Sigmoid colon (tissue), 7 donors: ENCODE measurements at places on chromosomes 4 and X. TPM values are rescaled to one million over a fixed set of nuclear protein-coding genes. Genes with fewer than 3 reads are reported as not detected.

DNA sequence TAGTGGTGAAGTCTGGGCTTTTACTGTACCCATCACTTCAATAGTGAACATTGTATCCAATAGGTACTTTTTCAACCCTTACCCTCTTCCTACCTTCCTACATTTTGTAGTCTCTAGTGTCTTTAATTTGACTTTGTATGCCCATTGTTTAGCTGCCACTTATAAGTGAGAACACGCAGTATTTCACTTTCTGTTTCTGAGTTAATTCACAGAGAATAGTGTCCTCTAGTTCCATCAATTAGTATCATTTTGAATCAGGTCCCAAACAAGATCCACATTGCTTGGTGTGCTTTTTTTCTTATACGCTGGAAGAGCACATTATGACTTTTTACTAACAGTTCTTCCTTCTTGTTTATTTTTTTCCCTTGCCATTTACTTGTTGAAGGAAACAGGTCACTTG lies 176.0 kb upstream of the WDFY3 start:
- no peak overlapping the region for H3K4me3 ChIP-seq
- no peaks in the 10 kb centered on the region for H3K27me3 ChIP-seq
- DNase-seq = no peak
- H3K4me1 ChIP-seq = peaks cover 3% of the 10 kb centered on the region

GRCh38 chr4:76697129-76697803 lies 200.7 kb downstream of the SOWAHB start:
- DNase-seq = no peak
- no peaks in the 10 kb centered on the region for H3K36me3 ChIP-seq
- no peak overlapping the region for H3K27ac ChIP-seq
- H3K4me3 ChIP-seq = no peak overlapping the region
- no peaks in the 10 kb centered on the region for H3K4me1 ChIP-seq

DNA sequence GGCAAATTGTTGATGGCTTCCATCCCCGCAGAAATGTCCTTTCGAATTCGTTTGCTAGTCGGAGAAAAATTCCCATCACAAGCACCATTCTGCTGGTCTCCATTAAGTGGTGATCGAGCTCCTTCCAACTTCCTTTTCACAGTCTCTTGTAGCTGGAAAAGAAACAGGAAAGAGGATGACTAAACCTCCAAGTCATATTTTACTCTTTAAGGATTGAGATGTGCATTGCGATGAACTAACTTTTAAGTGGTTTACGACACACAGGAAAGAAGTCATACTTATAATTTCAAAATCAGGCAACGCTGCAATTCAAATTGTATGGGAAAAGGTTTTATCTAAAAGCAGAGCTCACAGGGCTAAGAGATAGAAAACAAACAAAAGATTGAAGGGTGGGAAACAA lies 225.2 kb downstream of the MGST2 start:
- H3K4me3 ChIP-seq = no peak overlapping the region
- no peak overlapping the region for H3K27ac ChIP-seq
- peaks cover 15% of the 10 kb centered on the region for H3K4me1 ChIP-seq
- no peaks in the 10 kb centered on the region for H3K27me3 ChIP-seq
- H3K36me3 ChIP-seq = peaks cover 3% of the 10 kb centered on the region
- no peak for DNase-seq

DNA sequence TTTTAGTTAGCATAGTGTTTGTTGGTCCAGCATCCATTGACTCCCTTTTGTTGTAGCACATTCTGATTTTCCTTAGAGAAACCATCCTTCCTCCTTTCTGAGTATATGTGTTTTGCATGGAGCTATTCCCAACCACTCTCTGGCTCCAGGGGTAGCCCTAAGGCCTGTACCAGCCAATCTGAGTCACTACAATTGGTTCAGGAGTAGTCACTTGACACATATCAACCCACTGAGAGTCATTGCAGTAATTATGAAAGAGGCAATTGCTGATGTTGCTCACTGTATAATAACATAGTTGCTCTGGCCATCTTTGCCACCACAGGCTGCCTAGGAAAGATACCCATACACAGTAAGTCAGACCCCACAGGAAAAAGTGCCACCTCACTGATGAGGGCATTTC lies 71.2 kb upstream of the GRID2 start:
- no peaks in the 10 kb centered on the region for H3K4me1 ChIP-seq
- H3K36me3 ChIP-seq = no peaks in the 10 kb centered on the region
- no peak overlapping the region for H3K4me3 ChIP-seq
- DNase-seq = no peak

DNA sequence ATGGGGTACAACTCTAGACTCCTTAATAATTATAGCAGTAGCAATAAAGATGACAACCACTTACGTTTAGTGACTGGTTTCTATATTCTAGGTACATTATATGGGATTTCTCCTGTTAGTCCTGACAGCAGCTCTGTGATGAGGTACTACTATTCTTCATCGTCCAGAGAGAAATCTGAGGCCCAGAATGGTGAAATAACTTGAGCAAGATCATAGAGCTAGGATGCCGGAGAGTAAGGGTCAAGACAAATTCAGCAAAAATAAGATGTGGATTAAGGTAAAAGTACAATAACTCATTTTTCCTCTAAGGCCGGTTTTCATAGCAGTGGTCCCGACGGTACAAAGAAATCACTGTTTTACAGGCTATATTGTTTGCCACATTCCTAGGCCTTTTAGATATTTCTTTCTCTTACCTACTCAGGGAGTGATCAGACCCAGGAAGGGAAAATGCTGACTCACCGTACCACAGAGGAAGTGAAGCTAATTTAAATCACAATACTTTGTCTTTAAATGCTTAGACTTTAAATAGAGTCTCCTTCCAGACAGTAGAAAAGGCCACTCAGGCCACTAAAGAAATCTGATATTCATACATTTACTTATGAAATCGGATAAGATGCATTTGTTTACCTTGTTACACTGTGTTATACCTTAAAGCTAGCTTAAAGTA lies 2023.0 kb upstream of the AGA start:
- no peak for DNase-seq
- no peaks in the 10 kb centered on the region for H3K4me1 ChIP-seq
- no peak overlapping the region for H3K27ac ChIP-seq

- no peak overlapping the region for H3K4me3 ChIP-seq
- H3K36me3 ChIP-seq = no peaks in the 10 kb centered on the region
- no peaks in the 10 kb centered on the region for H3K27me3 ChIP-seq
Observed at GRCh38 chrX:21412883-21413282, 38.7 kb downstream of the CNKSR2 start.

- DNase-seq = peak; percentile 77
- peak within 1 kb of the TSS; percentile 87 for H3K4me3 ChIP-seq
- no peaks in the 10 kb centered on the region for H3K36me3 ChIP-seq
- H3K27me3 ChIP-seq = no peaks in the 10 kb centered on the region
Observed at GRCh38 chr4:139301821-139302611, at the start of gene NDUFC1. NDUFC1 (minus strand) TSS chr4:139302477; CDS start chr4:139295798, 6,679 bp downstream.

GRCh38 chr4:139584784-139585183 lies 28.8 kb upstream of the SETD7 start:
- H3K4me1 ChIP-seq = no peaks in the 10 kb centered on the region
- no peak overlapping the region for H3K27ac ChIP-seq
- no peak for DNase-seq
- no peaks in the 10 kb centered on the region for H3K27me3 ChIP-seq
- no peak overlapping the region for H3K4me3 ChIP-seq

DNA sequence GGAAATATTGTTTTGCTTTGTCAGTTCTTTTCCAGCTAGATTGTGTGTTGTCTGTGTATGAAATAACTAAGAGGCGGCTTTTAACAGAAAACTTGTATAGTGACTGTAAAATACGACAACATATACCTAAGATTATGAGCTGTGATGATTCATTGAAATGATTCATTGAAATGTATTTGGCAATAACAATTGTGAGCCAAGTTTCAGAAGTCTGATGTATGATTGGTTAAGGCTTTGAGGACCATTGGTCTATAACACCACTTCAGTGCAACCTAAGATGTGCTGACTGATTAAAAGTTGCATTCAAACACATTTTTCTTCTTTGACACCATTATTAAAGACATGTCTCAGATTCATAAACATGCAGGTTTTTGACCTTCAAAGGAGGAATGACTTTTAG lies 76.6 kb downstream of the PTPN13 start:
- H3K27ac ChIP-seq = no peak overlapping the region
- DNase-seq = no peak
- no peaks in the 10 kb centered on the region for H3K4me1 ChIP-seq
- H3K36me3 ChIP-seq = no peaks in the 10 kb centered on the region

DNA sequence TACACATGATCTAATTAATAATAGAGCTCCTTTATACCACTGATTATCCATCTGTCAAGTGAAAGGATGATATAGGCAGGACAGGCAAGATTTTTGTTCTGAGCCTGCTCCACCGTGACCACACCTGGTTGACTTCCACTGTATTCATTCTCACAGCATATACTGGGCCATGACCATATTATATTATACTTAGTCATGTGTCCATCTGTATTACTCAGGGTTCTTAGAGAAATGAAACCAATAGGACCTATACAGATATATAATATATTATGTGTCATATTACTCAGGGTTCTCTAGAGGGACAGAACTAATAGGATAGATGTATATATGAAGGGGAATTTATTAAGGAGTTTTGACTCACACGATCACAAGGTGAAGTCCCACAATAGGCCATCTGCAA lies 675.1 kb downstream of the GRXCR1 start:
- no peaks in the 10 kb centered on the region for H3K4me1 ChIP-seq
- DNase-seq = no peak
- no peak overlapping the region for H3K4me3 ChIP-seq
- no peaks in the 10 kb centered on the region for H3K36me3 ChIP-seq
- H3K27me3 ChIP-seq = no peaks in the 10 kb centered on the region

- DNase-seq = no peak
- H3K27ac ChIP-seq = no peak overlapping the region
- H3K36me3 ChIP-seq = no peaks in the 10 kb centered on the region
- H3K4me1 ChIP-seq = no peaks in the 10 kb centered on the region
- no peak overlapping the region for H3K4me3 ChIP-seq
Observed at GRCh38 chrX:140141444-140142029, 176.2 kb upstream of the CXorf66 start.

DNA sequence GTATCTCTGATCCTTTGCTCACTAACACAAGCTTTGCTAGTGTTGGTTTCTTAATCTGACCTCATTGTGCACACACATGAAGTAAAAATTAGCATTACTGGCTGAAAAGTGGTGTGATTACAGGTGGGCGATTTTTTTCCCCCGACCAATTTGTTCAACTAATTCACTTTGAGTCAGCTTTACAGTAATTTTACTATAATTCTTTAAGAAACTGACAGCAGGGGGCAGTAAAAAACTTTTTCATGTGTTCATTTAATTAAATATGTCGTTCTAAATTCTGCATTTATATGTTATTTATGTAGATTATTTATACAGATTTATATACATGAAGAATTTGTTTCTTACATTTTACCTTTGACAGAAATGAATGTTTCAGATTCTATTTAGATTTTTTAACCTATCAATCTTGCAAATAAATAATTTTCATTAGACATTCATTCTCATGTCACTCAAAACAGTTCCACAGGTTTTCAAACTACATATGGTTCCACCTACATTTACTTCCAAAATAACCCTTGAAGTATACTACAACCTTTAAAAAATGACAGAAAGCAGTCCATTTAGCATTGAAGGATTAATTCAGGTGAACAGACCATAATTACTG lies 17.5 kb downstream of the PALLD start:
- H3K4me1 ChIP-seq = no peaks in the 10 kb centered on the region
- H3K27ac ChIP-seq = no peak overlapping the region
- no peak for DNase-seq
- H3K4me3 ChIP-seq = no peak overlapping the region
- H3K27me3 ChIP-seq = no peaks in the 10 kb centered on the region

- H3K4me3 ChIP-seq = peak overlapping the region; percentile 86
- H3K4me1 ChIP-seq = no peaks in the 10 kb centered on the region
- no peak for DNase-seq
- peak overlapping the region; percentile 99 for H3K27ac ChIP-seq
- H3K36me3 ChIP-seq = no peaks in the 10 kb centered on the region
Observed at GRCh38 chr4:140153419-140153717, 616 bp downstream of the MAML3 start.

GRCh38 chrX:150205011-150205410 lies 158.1 kb upstream of the MAMLD1 start:
- H3K4me3 ChIP-seq = no peak overlapping the region
- no peak overlapping the region for H3K27ac ChIP-seq
- no peak for DNase-seq
- H3K27me3 ChIP-seq = no peaks in the 10 kb centered on the region

DNA sequence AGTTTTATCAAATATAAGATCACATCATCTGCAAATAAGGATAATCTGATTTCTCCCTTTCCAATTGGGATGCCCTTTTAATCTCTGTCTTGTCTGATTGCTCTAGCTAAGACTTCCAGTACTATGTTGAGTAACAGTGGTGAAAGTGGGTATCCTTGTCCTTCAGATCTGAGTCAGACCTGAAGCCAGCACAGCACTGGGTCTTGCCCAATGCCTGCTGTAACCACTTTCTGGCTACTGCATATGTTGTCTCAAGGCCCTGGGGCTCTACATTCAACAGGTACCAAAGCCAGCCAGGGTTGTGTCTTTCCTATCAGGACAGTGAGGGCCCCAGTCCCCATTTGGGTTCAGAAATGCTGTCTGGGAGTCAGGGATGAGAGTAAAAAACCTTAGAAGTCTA lies 90.3 kb downstream of the CYSLTR1 start:
- H3K27ac ChIP-seq = no peak overlapping the region
- H3K4me1 ChIP-seq = no peaks in the 10 kb centered on the region
- no peaks in the 10 kb centered on the region for H3K27me3 ChIP-seq
- no peaks in the 10 kb centered on the region for H3K36me3 ChIP-seq
- no peak overlapping the region for H3K4me3 ChIP-seq
- DNase-seq = no peak

DNA sequence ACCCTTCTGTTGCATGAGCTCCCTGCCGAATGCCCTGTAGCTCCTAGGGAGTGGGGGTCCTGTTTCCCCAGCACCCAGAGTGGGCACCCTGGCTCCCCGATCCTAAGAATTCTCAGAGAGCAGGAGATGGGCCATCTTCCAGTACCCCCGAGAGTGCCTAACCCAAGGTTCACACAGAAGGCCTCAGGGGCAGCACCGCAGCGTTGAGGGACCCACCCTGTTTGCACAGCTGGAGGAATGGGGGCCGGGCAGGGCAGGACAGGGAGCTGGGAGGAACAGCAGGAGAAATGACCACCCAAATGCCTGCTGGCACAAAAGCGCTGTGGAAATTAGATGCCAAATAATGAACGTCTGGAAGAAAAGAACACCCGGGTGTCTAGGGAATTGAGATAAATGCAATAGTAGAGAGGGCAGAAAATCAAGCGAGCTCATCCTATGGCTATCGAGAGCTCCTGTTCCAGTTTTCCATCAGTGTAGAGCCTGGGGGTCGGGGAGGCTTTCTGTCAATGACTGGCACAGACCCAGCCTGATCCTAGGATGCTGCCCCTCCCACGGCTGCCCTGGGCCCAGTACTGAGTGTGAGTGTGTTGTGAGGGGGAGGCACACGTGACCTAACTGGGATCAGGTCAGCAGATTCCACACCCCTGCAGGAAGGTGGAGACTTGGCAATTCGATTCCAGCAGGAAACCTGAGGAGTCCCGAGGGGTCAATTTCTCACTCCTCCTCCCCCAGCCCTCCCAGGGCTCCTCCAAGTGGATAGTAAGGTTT lies 25.7 kb downstream of the SEPTIN6 start:
- peaks cover 22% of the 10 kb centered on the region for H3K4me1 ChIP-seq
- H3K36me3 ChIP-seq = peaks cover 5% of the 10 kb centered on the region
- no peak overlapping the region for H3K4me3 ChIP-seq
- no peak overlapping the region for H3K27ac ChIP-seq
- no peaks in the 10 kb centered on the region for H3K27me3 ChIP-seq

The SPACA5 gene
- total RNA-seq = not detected

The PLK4 gene
- 1.7 TPM for total RNA-seq

The BEX2 gene
- 24.6 TPM for total RNA-seq

The DNAAF6 gene
- total RNA-seq = not detected
